Activated naive CD4-positive, alpha-beta T cell treated with anti-CD3 and anti-CD28 coated beads for 36 hours (primary cell): ENCODE measurements at places on chromosomes 4 and X. TPM values are rescaled to one million over a fixed set of nuclear protein-coding genes. Genes with fewer than 3 reads are reported as not detected.

Gene UCHL1
- total RNA-seq: 3.5 TPM

Gene SOX3
- total RNA-seq: not detected

Gene AGTR2
- total RNA-seq: not detected

Gene DBET
- not detected for total RNA-seq

Gene MXRA5
- total RNA-seq: not detected

Gene PLP1
- not detected for total RNA-seq

Gene RS1
- not detected for total RNA-seq

Gene SLC25A5
- total RNA-seq: 855 TPM

Gene GK
- total RNA-seq: 85.9 TPM
